ENCODE measurements at places on chromosomes 3 and 15. TPM values are rescaled to one million over a fixed set of nuclear protein-coding genes. Genes with fewer than 3 reads are reported as not detected.

ZNF662 gene
- 1.7 TPM for total RNA-seq

GATM gene
- total RNA-seq, result 1.6 TPM

TEX55 gene
- total RNA-seq, result not detected

SEMA3F gene
- total RNA-seq, result not detected

GOLGA8S gene
- total RNA-seq, result 1.0 TPM

ITIH3 gene
- total RNA-seq, result not detected

C3orf70 gene
- total RNA-seq, result 0.13 TPM

CCR1 gene
- 41.5 TPM for total RNA-seq

CDHR4 gene
- total RNA-seq, result not detected

ACTC1 gene
- not detected for total RNA-seq
